Osteocyte (in vitro differentiated cells): ENCODE measurements at places on chromosomes 16 and 17. TPM values are rescaled to one million over a fixed set of nuclear protein-coding genes. Genes with fewer than 3 reads are reported as not detected.

Gene ASGR1
- 1.6 and 2.4 TPM in 2 replicates for total RNA-seq

DNA sequence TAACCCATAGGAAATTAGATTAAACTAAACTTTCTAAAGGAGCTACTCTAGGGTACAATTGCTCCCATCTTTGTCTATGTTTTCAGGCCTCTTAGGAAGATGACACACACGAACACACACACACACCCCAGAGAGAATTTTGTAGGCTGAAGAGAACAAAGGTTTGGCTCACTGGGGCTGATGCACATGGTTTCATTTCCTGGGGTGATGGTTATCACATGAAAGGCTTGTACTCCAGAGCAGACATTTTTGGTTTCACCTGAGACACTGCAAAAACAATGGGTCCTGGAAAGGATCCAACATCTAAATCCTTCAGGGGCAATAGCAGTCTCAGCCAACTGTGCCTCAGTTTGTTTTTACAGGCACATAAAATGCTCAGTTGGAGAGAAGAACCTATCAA, 62.8 kb downstream of the GRB7 start:
- H3K36me3 ChIP-seq, result no peaks in the 10 kb centered on the region
- no peak for DNase-seq
- H3K27me3 ChIP-seq, result peaks cover 50% of the 10 kb centered on the region
- H3K27ac ChIP-seq, result no peak overlapping the region

Gene GPS1
- 100 and 108 TPM in 2 replicates for total RNA-seq

GRCh38 chr16:31186176-31186575, 6.2 kb downstream of the FUS start:
- no peaks in the 10 kb centered on the region for H3K27me3 ChIP-seq
- DNase-seq, result no peak
- H3K27ac ChIP-seq, result no peak overlapping the region
- H3K4me1 ChIP-seq, result peaks cover 38% of the 10 kb centered on the region
- H3K4me3 ChIP-seq, result no peak overlapping the region

GRCh38 chr17:57577751-57578607, 167.1 kb downstream of the CCDC182 start:
- peaks cover 3% of the 10 kb centered on the region for H3K36me3 ChIP-seq
- no peak for DNase-seq
- H3K27me3 ChIP-seq, result no peaks in the 10 kb centered on the region
- H3K4me1 ChIP-seq, result peaks cover 16% of the 10 kb centered on the region
- H3K4me3 ChIP-seq, result no peak overlapping the region
